ENCODE measurements at places on chromosomes 5 and 9.

GRCh38 chr5:150284311-150284710 lies 5.3 kb downstream of the CAMK2A start:
- no peak for DNase-seq

GRCh38 chr9:126480813-126481212 lies 132.9 kb upstream of the LMX1B start:
- DNase-seq: no peak

GRCh38 chr5:90294604-90295003 lies 115.0 kb downstream of the CETN3 start:
- no peak for DNase-seq

DNA sequence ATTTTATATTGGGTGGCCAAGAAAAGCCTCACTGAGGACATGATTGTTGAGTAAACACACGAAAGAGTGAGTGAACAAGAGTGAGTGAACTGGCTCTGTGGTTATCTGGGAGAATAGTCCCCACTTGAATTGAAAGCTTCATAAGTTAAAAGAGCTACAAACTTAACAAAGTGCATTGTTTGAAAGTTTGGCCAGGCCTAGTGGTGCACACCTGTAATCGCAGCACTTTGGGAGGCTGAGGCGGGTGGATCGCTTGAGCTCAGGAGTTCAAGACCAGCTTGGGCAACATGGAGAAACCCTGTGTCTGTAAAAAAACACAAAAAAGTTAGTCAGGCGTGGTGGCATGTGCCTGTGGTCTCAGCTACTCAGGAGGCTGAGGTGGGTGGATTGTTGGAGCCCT lies 26.9 kb downstream of the SMC2 start:
- DNase-seq: no peak

GRCh38 chr9:18472435-18472834 lies 1.5 kb upstream of the ADAMTSL1 start:
- no peak for DNase-seq

DNA sequence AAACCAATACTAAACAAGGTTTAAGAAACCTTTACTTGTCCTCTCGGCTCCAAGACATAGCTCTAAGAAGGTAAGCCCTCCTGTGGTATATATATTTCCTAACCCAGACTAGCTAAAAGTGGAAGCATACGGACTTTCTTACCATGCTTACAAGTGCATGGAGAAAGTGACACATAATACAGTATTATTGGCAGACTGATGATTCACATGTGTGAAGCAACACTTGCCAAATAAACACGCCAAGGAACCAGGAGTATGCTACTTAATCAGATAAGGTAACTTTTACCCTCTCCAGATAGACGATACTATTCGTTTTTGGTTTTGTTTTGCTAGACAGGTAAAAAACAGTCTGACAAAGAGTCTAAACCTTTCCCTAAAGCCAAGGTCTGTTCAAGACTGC lies 264.1 kb downstream of the MLLT3 start:
- peak; percentile 44 for DNase-seq

DNA sequence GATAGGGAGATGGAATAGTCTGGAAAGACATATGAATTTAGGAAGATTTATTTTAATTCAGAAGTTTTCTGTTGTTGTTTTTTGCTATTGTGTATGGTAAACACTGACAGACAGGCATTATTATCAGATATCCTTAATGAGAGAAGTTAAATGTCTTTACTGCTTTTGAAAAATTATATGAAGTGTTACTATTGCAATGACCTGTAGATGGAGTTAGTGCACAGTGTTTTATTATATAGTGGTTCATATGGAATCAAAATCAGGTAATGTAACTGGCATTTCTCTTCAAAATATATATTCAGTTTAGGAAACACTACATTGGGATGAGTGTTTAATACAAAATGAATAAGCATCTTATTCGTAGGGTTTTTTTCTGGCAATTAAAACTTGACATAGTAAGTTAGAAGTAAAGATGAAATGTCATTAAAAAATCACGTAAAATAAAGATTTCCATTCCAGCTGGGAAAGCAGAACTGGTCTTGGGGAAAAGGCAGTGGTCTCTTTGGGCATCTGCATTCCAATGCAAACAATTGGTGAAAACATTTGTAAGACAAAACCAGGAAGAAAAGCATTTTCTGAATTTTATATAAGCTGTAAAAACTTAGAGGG lies 3.9 kb downstream of the GABRA1 start:
- no peak for DNase-seq

DNA sequence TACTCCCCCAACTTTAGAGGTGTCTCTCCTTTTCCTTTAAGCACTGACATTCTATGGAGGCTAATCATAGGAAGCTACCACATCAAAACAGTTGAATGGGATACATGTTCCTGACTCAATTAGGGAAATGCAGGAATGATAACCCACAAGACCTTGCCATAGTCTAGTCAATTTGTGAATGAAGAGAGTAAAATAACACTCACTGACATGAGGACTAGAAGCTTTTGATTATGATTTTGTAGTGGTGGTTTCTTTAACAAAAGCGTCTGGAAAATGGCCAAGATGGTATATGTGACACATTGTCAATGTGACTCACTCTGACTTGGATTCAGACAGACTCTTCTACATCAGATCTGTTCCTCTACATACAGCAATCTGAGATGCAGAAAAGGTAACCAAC lies 13.7 kb upstream of the PRELID2 start:
- no peak for DNase-seq

GRCh38 chr9:23123048-23123632 lies 676.5 kb downstream of the DMRTA1 start:
- no peak for DNase-seq

- no peak for DNase-seq
These were observed 15.8 kb upstream of the RAPGEF1 start for GRCh38 chr9:131755541-131756198.

- no peak for DNase-seq
These were observed 122.9 kb upstream of the NFIL3 start for GRCh38 chr9:91546574-91546973.

GRCh38 chr9:130579738-130580463 lies 524 bp downstream of the FUBP3 start:
- no peak for DNase-seq

DNA sequence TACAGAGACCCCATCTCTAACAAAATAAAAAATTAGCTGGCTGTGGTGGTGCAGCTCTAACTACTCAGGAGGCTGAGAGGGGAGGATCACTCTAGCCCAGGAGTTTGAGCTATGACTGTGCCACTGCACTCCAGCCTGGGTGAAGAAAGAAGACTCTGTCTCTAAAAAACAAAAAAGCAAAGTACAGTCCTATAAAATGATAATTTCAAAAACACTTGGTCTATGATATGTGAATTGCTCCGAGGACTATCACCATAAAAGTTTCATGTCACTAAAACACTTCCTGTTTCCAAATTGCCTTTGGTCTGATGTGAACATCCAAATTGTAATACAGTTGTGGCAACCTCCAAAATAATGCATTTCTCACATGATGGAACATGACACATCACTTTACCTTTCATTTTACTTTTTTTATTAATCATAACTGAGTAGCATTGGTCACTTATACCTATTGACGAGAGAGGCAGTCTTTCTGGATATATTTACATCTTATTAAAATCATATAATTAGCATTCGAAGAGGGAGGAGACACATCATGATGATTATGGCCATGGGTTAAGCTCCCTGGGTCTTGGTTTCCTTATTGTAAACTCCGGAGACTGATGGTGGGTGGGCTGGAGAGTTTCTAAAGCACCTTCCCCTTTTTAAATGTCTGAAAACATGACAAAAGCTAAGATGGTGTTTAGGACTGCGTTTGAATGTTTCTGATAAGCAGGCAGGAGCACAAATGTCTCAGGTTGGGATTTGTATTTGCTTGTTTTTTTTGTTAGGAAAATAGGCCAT lies 25.8 kb upstream of the CD180 start:
- no peak for DNase-seq

DNA sequence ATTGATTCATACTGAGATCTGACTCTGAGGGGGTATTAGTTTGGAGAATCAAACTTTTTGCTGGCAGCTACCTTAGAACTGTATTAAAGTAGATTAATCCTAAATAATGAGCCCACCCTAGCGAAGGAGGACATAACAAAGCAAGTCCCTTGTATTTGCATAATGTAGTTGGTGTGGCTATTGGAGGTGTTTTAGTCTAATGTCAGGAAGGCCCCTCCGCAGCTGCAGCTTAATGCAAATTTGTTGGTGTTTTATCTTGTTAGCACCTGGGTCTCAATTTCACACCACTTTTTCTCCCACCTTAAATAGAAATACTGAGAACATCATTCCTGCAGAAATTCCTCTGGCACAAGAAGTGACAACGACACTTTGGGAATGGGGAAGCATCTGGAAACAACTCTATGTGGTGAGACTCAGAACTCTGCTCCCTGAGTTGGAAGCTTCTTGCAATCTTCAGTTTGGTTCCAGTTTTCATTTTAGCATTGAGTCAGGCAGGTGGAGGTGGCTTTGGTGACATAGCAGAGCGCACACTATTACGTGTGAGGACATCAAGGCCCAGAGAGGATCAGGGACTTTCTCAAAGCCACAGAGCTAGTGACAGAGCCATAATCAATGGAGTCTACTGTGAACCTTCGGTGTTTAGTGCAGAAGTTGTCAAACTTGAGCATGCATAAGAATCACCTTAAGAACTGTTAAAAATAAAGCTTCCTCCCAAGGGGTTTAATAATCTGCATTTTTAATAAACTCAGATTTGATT lies 33.9 kb downstream of the DOCK2 start:
- DNase-seq: no peak

All from AG09309 (cell line).